ENCODE measurements at places on chromosomes 4 and X.

- DNase-seq = no peak
Observed at GRCh38 chr4:170106900-170107299, 17.1 kb upstream of the AADAT start.

- no peak for DNase-seq
Observed at GRCh38 chr4:153364061-153364460, 19.6 kb downstream of the MND1 start.

DNA sequence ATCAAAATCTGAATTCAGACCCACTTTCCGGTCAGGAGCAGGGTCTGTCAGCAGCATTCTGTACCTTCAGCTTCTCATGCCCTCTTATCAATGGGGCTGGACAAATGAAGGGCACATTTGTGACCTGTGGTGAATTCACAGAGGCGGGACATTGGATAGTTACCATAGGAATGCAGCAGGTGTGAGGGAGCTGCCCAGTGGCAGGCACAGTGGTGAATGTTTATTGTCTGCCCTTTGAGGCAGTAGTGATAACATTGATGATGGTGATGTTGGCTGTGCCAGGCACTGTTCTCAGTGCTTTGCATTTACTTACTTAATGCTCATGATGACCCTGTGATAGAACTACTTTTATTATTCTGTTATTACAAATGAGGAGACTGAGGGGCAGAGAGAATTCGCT is 101.2 kb upstream of the KIT start:
- DNase-seq = no peak

DNA sequence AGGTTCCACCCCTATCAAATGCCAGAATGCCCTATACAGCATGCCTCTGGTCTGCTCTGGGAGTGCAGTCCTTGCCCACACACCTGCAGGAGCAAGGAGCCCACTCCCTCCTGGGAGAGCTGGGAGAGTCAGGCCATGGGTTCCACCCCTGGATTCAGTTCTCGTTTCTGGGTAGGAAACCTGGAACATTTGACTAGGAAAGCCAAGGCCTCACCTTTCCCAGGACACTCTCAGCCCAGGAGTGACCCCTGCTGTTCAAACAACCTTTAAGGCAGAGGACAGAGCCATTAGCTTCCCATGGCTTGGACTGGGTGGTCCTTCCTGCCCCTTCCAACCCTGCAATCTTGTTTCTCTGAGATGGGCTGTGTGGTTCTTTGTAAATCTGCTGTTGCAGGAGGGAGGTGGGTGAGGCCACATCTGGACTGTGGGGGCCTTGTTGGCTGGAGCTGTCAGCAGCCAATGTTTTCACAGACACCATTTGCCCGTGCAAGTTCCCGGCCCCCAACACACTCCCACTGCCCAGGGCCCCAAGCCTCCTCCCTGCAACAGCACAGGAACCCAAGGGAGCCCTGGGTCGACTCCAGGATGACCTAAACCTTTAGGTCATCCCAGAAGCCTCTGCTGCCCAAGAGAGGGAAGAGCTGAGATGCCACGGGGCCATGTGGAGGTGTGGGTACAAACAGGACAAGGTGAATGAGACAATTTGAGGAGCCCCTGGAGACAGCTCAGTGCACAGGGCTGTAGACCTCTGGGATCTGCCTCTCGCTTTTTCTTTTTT is 104.4 kb downstream of the PJA1 start:
- DNase-seq = peak; percentile 36

- peak; percentile 6 for DNase-seq
Observed at GRCh38 chrX:152601848-152602616, 35.7 kb upstream of the GABRQ start.

DNA sequence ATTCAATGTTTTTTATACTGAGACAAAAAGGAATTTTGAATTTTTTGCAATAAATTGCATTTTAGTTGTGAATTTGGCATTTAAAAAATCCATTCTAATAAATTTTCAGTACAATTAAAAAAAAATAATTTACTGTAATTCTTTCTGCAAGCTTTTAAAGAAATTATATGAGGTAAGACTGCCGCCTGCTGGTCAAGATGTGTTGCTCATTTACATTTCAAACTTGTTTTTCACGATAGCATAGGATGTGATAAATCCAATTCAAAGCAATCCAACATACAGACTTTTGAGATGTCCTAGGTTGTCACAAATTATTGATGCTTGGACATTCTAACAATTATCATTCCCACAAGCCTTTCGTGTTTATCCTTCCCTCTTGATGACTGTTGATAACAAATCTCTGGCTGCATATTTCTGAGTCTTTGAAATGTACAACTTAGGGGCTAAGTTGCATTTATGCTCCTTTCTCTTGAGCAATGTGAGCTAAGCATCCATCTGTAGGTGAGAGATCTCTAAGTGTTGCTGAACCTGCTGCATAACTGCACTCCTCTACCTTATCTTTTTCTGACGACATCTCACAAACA is 21.7 kb upstream of the MFAP3L start:
- DNase-seq = peak; percentile 25

- DNase-seq = no peak
Observed at GRCh38 chrX:123691776-123692175, 41.1 kb downstream of the THOC2 start.

DNA sequence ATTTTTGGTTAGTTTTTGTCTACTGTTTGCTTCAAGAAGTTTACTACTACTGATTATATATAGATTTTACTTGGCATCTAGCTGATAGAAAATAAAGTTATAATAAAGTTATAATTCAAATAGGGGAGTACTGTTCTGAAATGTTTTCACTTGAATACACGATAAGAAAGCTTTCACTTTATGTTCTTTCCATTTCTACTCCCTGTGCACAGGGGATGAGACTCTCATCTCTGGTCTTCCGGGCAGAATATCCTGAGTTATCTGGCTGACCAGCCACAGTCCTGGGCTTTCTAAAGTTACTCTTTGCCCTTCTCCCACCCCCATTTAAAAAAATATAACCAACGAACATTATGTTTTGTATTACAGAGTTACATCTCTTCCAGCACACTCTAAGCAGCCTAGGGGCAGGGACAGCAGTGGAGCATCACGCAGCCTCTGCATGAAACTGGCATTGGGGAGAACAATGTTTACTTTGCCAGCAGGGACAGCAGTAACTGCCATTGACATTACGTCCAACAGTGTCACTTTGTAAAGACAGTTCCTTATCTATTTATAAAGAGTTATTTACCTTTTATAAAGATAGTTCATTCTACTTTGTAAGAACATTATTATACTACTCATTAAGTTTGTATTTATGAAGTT is 64.3 kb downstream of the METTL14 start:
- DNase-seq = no peak

DNA sequence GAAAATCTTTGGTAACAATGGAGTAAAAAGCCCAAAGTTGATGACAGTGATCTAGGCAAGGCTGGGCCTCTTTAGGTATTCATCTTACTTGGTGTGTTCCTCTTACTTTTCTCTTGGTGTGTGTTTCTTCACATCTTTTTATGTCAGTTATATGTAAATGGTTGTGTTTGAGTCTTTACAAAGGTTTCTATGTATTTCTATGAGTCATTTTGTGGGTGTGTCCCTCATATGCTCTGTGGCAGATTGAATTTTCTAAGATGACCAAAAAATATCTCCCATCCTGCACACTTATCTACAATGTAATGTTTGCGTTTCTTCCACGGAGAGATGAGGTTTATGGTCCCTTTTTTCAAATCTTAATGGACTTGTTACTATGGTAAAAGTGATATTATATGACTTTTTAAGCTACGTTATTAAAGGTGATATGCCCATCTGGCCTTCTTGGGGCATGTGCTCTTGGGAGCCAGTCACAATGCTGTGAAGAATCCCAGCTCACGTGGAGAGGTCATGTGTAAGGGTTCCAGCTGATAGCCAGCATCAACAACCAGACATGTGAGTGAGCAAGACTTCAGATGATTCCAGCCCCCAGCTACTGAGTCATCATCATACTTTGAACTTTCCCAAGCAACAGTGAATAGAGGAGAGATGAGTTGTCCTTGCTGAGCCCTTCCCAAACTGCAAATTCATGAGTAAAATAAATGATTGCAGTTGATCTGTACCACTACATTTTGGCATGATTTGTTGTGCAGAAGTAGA is 126.9 kb downstream of the CBLL2 start:
- peak; percentile 82 for DNase-seq

DNA sequence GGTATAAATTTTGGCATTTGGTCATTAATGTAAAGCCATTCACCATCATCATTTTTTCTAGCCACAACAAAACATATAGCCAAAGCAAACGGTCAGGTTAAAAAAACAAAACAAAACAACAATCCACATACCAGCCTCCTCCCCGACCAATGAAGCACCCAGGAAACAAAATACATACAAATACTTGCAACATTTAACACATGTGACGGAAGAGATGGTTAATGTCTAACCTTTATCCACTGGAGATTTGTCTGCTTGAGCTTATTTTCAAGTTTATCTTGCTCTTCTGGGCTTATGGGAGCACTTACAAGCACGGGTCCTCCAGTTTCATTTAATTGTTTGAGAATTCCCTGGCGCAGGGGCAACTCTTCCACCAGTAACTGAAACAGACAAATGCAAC is 857.5 kb upstream of the FTHL17 start:
- DNase-seq = no peak

DNA sequence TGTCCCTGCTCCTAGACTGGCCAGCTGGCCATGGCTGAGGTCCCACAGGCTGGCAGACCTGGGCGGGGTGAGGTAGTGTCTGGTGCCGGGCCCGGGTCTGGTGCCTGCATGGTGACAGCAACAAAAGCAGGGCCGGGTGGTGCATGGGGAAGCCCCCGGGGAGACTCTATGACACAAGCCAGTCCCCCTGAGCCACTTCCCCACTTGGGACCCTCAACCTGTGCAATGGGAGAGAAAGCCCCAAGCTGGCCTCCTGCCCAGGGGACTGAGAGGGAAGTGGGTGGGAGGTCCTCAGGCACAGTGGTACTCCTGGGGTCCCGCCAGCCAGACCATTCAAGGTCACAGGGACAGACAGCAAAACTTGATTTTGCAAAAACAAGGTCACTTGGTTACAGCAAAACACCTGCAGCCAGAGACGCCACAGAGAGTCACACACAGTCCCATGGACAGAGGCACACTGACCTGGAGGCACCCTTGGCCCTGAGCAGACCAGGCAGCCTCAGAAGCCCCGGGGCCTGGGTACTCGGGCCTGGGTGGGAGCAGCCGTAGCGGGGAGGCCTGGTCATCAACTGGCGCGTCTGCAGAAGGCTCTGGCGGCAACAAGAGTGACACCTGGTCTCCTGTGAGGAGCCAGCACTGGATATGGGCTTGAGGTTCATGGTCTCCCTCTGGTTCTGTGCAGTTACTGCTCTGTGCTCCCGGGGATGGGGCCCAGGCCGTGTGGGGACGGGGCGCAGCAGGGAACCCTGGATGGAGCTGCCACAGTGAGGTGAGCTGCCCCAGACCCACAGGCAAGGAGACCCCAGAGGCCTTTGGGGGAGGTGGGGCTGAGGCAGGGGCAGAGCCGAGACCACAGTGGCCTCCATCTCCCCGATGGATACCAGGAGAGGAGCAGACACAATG is 60.6 kb downstream of the HTRA3 start:
- no peak for DNase-seq

Measured in mammary epithelial cell (primary cell).